Fibroblast of skin of right biceps (primary cell): ENCODE measurements at places on chromosomes 1 and 21.

DNA sequence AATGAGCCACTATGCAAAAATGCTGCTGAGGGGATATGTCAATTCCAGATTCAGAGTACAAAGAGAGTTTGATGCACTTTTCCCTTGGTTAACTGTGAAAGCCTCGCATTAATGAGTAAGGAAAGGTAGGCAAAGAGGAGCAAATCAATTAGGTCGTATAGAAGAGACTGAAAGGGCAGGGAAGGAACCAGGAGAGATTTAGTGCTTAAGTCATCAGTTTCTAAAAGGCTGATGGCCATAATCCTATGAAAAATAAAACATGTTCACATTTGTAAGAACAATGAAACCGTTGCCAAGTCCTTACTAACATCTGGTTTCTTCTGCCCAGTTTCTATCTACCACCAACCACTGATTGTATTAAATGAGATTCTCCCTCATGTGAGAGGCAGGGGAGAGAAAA is 118.4 kb upstream of the PALMD start:
- DNase-seq = no peak

DNA sequence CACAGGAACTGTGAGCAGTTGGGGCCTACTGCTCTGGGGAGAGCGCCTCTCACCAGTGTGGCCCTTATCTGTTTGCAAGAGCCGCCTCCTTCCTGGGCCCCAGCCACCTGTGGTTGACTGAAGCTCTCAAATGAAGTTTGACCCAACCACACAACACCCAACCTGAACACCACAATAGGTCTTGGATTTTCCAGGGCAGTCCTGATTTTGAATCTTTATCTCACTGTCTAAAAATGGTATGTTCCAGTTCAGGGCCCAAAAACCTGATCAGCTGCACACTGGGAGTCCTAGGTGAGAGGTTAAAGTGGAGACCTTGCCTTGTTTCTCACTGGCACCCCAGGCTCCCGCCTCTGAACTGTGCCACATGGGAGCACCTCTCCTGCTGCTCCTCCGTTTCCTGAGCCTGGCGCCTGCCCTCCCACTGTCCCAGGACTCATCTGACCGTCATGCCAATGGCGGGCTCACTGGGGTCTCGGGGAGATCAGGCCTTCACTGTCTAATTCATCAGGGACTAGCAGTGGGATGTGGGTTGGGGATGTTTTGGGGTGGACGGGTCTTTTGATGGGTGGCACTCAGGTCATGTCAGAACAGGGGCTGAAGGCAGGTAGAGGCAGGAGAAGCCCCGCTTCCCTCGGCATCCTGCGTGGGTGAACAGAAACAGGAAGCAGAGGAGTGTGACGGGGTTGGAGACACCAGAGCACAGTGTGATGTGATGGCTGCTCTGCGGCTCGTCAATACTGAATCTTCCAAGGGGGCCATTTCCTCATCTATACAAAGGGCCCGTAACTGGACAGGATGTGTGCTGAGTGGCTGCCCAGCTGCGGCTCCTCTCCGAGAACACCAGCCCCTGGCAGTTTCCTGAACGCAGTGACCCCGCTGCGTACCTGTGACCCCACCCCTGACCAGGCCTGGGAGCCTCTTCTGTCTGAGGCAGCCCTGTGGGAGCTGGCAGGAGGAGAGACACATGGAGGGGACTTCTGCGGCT is 59.6 kb upstream of the ITPKB start:
- DNase-seq = no peak

DNA sequence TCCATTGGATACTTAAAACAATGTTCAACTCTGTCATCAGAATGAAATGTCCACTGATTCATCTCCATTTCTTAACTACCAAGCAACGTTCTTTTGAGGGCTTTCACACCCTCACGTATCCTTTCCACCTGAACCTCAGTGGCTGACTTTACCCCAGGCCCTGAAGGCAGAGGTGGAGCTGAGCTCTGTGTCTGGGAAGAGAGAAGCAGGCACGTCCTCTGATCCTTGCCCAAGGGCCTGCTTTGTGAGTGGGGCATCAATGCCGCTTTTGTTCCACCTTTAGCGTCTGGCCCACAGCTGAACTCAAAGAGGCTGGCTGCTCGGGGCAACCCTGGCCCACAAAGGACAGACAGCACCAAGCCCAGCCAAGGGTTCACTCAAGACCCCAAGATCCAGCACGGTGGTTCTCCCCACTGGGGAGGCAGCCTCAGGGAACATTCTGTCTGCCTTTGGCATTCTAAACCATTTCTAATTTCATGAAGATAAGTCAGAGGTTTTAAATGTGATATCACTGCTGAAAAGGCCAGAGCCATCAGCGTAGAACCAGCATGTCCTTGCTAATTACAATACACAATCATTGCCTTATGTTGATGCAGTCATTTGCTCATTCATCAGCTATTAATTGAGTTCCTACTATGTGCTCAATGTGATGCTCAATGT is 126.0 kb upstream of the UBE2U start:
- no peak for DNase-seq

GRCh38 chr1:153633161-153633753 is 609 bp upstream of the CHTOP start:
- no peak for DNase-seq

- DNase-seq = peak; percentile 45
Observed at GRCh38 chr1:118159569-118159968, 25.5 kb downstream of the SPAG17 start.

DNA sequence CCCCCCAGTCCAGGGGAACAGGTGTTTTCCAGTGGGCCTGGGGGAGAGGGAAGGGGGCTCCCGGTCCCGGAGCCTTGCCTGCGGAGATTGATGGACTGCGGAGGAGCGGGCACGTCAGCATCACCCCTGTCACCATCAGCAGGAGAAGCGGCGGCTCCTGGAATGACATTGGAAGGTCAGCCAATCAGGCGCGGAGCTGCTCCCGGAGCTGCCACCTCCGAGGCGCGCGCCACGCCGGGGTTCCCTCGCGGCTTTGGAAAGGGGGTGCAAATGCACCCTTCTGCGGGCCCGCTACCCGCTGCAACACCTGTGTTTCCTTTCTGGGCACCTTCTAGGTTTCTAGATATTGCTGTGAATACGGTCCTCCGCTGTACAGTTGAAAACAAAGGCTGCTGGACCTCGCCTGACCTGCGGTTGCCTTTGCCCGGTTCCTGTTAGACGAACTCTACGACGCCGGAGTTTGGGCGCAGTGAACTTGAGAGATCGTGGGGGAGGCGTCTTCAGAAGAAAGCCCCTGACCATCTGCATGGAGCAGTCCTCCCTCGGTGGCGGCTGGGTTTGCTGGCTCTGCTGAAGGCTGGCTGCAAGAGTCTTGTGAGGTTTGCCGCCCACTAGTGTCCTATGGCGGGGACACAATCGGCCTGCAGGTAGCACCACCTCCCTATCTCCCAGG is 5.3 kb downstream of the DSCAM start:
- DNase-seq = peak; percentile 67

DNA sequence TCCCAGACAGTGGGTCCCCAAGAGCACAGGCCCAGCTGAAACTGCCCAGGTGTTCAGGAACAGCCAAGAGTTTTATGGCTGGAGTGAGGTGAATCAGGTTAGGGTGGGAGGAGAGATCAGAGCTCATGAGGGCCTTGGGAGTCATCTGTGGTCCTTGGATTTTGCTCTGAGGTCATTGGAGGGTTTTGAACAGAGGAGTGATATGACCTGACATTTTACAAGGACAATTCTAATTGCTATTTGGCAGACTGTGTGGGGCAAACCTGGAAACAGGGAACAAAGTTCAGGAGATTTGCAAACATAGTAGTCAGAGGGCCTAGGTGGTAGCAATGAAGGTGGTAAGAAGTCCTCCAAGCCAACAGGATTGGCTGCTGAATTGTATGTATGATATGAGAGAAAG is 31.1 kb upstream of the LRRN2 start:
- DNase-seq = no peak

DNA sequence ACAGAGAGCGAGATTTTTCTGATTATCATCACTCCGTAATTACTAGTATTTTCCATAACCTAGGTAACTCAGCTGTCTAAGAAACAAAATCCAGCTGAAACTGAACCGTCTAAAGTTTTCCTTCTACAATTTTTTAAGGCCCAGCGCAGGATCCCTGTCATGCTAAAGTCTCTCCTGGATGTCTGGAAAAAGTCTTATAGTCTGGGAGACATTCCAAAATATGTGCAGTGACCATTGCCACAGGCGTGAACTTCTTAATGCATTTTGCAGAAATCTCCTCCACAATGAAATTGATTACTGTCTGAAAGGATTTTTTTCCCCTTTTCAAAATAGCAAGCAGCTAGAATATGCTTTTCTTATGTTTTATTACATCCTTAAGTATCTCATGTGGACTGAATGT is 209.3 kb upstream of the C1orf105 start:
- DNase-seq = no peak

- DNase-seq = peak; percentile 93
Observed at GRCh38 chr21:29656504-29657239, 283.1 kb downstream of the GRIK1 start.

DNA sequence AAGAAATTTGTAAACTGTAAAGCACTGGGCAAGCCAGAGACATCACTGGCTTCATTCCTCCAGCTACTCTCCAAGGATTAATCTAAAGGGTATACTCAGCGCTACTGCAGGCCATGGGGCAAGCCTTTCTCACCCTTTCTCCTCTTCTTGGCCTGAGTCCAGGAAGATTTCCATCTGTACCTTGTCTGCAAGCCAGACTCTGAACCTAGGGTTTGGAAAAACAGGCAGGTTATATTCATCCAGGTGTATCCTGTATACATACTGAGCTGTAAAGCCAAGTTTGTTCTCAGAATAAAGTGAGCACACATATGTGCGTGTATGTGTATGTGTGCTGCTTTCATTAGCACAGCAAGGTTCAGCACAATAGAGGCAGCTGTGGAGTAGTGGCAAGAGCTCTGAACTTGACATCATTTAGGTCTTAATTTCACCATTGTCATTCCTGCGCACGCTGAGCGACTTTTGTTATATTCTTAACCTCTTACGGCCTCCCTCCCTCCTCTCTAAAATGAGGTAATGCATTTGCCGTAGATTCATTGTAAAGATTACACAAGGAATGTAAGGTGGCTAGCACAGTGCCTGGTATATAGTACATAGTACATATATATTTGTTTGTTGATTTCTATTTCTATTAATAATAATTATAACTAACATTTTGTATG is 128.1 kb upstream of the JUN start:
- DNase-seq = no peak

DNA sequence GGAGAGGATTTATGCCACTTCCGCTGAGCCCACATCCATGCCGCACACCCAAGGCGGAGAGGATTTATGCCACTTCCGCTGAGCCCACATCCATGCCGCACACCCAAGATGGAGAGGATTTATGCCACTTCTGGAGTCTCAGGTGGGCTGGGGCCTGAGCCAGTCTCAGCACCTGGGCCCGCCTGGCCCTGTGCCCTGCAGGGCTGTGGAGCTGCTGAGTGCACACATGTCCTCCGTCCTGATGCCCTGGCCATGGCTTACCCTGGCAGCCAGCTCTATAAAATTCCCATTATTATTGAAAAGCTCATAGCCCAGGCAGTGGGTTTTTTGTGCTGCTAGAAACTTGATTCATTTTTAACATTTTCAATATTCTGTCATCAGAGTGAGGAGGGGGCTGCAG is 89.8 kb upstream of the TMEM51 start:
- no peak for DNase-seq

DNA sequence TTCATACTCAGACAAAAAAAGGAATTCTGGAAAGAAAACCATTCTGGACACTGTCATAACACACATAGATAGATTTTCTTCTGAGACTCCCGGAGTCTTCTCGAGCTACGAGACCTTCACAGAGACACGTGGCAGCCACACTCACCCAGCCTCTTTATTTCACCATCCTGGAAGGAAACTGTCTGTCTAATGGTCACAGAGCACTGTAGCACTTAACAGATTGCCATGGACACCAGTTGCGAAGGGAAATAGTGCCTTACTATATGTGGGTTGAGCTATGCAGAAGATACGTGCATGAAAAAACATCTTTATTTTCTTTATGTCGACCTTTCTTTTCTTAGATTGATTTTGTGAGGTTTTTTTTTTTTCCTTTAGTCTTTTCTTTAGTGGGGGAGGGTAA is 57.9 kb downstream of the ZP4 start:
- no peak for DNase-seq

GRCh38 chr21:17900990-17901385 is 81.8 kb upstream of the C21orf91 start:
- no peak for DNase-seq

- peak; percentile 82 for DNase-seq
Observed at GRCh38 chr1:216140730-216141524, 282.3 kb downstream of the USH2A start.

GRCh38 chr1:75922698-75923097 is 9.5 kb downstream of the ASB17 start:
- no peak for DNase-seq
